ENCODE measurements at places on chromosomes 11 and 22.

DNA sequence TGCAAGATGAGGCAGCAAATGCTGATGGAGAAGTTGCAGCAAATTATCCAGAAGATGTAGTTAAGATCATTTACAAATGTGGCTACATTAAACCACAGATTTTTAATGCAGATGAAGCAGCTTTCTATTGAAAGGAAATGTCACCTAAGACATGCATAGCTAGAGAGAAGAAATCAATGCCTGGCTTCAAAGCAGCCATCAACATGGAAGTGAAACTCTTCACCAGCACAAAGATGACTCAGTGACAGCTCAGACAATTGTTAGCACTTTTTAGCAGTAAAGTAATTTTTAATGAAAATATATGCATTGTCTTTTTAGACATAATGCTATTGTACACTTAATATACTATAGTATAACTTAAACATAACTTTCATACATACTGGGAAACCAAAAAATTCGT, 71.4 kb downstream of the FANCF start:
- no peak for DNase-seq

DNA sequence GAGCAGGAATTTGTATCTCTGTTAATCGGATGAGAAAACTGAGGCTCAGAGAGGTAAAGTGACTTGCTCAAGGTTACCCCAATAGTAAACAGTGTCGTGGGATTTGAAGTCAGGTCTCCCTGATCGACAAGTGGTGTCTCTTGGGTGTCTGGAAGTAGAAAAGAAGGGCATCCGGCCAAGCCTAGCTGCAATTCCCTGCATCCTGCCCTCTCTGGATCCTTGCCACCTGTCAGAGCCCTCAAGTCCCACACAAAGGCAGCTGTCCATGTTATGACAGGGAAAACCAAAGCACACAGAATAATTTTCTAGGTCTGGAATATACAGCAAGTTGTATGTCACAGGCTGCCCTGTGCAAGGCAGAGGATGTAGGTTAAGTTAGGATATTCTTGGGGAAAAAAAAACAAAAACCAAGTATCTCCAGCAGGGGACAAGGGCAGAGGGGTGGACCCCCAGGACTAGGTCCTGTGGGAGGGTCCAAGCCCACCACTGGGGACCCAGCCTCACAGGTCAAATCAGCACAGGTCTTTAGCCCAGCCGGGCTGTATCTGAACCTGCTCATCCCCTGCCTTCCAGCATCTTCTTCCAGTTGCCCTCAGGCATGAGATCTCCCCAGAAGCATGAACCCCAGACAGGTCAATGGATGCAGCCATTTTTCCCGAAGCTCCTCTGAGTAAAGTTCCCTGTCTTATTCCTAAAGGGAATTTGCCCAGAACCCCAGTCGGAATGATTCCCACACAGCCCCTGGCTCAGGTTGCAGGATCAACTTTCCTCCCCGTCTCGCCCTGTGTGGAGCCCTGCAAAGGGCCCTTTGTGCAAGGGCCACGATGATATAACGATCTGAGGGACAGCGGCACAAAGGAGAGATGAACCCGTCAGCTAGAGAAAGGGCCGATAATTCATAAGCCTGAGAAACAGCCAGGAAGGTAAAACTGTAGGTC, 15.0 kb downstream of the USH1C start:
- no peak for DNase-seq

- no peak for DNase-seq
These were observed 202.9 kb downstream of the FAM76B start for GRCh38 chr11:95586661-95587060.

DNA sequence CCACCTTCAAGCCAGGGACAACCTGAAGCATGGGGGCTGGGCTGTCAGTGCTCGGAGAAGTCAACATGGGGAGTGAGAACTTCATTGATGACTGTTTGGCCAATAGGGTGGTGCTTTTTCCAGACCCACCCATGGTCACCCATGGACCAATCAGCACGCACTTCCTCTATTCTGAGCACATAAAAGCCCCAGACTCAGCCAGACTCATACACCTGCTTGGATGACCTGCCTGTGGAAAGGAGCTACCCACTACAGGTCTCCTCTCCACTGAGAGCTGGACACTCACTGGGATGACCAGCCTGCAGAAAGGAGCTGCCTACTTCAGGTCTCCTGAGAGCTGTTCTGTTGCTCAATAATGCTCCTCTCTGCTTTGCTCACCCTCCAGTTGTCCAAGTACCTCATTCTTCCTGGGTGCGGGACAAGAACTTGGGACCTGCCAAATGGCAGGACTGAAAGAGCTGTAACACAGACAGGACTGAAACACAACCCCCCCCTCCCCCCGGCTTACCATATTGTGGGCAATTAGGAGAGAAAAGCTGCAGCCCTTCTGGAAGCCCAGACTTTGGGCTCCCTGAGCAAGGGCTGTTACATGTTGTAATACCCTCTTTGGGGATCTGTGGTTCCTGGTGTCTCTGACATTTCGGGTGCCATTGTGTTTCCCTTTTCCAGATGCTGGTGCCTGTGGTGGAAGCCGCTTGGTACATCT, 44.4 kb upstream of the WNT11 start:
- no peak for DNase-seq

DNA sequence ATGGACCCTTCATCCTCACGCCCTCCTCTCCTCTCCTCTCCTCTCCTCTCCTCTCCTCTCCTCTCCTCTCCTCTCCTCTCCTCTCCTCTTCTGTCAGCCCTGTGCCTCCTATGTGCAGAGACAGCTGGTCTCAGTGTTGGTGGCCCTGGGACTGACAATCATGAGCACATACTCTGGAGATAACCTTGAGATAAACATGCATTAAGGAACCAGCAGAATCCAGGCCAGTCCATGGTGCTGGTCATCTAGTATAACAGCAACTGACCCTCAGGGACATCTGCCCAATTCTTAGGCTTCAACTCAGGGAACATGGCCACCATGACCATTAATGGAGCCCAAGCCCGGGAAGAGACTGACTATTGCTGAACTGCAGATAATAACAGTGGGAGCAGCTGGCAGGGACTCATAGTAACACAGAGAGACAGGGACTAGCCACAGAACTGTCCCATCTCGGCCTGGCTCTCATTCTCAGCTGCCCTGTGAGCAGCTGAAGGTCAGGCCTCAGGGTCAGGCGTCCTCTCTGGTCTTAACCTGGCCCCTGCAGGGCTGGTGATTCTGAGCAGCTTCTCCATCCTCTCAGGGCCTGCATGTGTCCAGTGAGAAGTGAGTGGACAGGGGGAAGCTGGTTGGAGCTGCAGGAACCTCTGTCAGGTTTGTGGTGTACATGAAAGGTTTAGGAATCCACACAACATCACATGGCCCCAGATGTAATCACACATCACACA, 45.4 kb downstream of the GGTLC2 start:
- DNase-seq = no peak

DNA sequence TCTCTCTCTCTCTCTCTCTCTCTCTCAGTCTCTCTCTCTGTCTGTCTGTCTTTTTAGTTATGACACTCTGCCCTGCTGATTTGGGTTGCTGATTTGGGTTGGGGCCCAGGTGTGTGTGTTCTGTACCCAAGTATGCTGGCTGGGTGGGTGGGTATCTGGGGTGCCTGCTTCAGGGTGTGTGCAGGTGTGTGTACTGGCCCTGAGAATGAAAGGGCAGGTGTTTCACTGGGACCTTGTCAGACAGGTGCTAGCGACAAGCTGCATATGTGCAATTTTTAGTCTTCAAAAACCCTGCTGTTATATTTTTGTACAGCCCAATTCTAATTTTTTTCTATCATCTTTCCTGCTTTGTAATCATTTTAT, 943 bp downstream of the CSF2RB start:
- DNase-seq = no peak

DNA sequence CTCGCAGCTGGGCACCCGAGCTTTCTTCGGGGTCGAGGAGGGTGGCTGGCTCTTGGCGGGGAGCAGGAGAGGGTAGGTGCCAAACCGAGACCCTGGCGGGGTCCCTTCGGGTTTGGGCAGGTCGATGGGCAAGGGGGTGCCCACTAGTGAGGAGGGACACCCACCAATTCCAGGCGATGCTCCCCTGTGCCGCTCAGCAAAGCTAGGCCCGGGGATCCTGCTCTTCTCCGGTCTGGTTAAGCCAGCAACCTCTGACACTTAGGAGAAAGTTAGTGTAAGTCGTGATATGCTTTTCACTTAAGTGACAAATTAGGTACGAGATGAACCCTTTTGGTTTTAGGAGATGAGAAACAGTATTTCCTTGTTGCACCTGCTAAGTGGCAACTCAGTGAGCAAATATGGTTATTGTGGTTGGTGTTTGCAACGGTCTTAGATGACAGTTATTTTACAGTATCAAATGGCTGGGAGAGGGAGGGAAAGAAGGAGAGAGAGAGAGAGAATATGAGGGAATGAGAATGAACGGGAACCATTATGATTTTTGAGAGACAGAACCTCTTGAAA, 565 bp downstream of the NUCB2 start:
- no peak for DNase-seq

DNA sequence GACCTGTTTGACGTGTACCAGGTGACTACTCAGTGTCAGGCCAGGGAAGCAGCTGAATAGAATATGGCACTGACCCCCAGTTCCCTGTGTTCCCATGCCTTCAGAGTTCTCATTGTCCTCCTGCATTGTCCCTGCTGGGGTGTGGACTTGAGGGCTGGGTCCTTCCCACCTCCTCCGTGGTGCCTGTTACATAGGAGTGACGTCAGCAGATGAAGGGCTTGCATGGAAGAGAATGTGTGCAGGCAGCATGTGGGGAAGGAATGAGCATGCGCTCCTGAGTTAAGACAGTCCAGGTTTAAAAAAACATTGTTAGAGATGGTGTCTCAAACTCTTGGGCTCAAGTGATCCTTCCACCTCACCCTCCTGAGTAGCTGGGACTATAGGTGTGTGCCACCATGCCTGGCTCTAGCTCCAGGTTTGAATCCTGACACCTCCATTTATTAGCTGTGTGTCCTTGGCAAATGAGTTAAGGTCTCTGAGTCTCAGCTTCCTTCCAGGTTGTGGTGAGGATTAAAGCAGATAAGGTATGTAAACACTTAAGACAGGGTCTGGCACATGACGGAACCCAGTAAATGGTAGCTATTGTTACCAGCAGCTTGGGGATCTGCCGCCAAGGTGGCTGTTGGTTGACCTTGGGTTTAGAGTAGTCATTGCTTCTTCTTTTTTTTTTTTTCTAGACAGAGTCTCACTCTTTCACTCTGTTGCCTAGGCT, 7.5 kb upstream of the SOX10 start:
- DNase-seq = no peak

Data from right renal pelvis (tissue), 4 donors.